Activated T-helper 2 cell treated with anti-CD3 and anti-CD28 coated beads, Interferon-gamma antibody, Interleukin-2, Interleukin-4, amounts not matched to agents 10 μg/mL and 5 μg/mL and 100 μg/mL, durations not matched to agents 14 hours and 24 hours and 36 hours (primary cell): ENCODE measurements at places on chromosomes 16 and 17. TPM values are rescaled to one million over a fixed set of nuclear protein-coding genes. Genes with fewer than 3 reads are reported as not detected.

GRCh38 chr17:75645501-75645888 is 12.3 kb downstream of the SMIM5 start:
- DNase-seq = no peak

DNA sequence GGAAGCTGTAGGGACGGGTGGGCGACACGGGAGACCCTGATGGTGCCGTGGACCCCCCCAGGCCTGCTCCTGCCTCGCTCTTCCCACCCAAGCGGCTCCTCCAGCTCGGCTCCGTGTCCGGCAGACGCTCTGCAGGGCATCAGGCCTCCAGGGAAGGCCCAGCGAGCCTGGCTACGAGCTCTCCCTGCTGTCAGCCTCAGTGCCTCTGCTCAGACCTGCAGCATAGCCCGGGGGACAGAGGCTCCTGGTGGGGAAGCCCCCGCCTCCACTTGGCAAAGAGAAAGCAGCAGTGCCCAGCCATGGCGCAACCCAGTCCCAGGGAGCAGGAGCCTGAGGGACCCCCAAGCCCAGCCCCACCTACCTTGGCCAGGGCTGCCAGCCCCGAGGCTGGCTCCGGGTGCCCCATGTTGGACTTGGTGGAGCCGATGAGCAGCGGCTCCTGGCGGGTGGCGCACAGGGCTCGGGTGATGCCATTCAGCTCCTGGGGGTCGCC is 5.9 kb downstream of the FASN start:
- no peak for DNase-seq

- DNase-seq = peak; percentile 81
Observed at GRCh38 chr17:78748730-78749317, 33.2 kb downstream of the CYTH1 start.

VTN gene
- total RNA-seq = 0.23 and 0.50 TPM in 2 replicates

DNA sequence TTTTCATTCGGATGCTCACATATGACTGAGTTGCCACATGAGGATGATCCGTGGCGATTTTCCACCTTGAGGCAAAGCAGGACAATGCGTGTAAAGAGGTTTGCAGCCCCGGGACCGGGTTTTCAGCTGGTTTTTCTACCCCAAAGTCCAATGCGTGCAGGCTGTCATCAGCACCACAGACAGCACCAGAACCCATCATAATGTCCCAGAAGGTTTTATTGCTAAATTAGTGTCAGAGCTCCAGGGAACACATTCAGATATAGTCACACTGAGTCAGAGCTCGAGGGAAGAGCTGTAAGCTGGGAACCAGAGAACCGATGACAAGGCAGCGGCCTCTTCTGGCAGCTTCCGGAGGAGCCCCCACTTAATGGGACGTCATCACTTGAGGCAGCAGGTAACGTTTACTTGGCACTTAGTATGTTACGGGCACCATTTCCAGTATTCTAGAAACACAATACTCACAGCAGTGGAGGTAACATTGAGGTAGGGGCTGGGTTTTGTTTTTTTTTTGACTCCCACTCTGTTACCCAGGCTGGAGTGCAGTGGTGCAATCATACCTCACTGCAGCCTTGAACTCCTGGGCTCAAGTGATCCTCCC is 8.9 kb upstream of the NAGPA start:
- no peak for DNase-seq

DNA sequence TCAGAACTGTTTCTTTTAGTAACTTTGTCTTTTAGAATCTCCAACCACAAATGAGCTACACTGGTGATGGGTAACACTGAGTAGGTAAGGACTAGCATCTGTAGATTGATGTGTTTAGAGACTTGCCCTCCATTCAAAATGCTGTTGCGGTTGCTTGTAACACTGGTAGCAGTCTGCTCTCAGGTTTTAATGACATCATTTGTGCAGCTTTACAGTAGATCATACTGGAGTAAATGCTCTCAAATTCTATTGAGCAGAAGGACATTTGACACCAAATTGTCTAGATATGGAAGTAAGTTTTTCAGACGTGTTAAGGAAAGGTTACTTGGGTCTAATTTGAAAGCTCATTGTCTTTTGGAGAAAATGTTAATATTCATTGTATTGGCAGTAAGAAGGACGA is 98.8 kb downstream of the NLK start:
- DNase-seq = no peak

DNA sequence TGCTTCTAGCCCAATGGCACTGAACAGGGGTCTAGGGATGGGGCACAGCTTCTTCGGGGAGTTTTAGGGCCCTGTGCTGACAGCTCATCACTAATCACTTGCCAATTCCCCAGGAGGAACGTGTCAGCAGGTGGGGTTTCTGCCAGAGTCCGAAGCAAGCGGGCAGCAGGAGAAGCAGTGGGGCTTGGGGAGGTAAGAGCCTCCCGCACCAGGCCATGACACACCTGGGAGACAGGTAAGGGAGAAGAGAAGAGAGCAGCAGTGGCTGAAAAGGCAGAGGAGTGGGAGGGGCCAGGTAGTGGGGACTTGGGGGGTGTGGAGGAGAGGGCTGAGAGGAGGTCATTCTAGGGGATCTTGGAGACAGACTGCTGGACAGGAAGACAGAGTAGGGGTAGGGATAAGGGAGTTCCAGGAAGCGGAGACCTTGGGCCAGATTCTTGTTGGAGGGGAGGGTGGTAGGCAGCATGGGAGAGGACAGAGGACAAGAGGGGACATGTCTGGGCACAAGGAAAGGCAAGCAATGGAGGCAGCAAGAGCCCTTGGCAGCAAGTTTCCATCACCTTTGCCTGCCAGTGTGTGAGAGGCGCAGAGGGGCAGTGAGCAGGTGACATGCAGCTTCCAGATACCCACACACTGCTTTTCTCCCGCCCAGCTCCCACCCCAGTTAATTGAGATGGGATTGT is 4.9 kb downstream of the PHOSPHO1 start:
- no peak for DNase-seq

- no peak for DNase-seq
Observed at GRCh38 chr17:82793974-82794630, 42.2 kb downstream of the TBCD start.

- no peak for DNase-seq
Observed at GRCh38 chr17:80160536-80160935, 9.3 kb upstream of the CARD14 start.

DNA sequence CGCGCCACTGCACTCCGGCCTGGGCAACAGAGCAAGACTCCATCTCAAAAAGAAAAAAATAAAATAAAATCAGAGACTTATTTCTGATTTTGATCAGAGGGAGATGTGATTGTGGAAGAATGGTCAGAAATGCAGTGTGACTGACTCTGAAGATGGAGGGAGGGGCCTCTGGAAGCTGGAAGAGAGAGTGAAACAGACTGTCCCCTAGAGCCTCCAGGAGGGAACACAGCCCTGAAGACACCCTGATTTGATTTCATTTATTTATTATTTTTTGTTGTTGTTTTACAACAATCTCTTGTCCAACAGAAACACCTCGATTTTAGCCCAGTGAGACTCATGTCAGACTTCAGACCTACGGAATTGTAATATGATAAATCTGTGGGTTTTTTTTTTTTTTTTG is 26.1 kb downstream of the BCL7C start:
- no peak for DNase-seq

ADAM11 gene
- 0.09 and 0.14 TPM in 2 replicates for total RNA-seq

GPR139 gene
- not detected in 2 replicates for total RNA-seq

GRCh38 chr16:9138731-9139501 is 47.5 kb downstream of the HAPSTR1 start:
- DNase-seq = peak; percentile 48

DNA sequence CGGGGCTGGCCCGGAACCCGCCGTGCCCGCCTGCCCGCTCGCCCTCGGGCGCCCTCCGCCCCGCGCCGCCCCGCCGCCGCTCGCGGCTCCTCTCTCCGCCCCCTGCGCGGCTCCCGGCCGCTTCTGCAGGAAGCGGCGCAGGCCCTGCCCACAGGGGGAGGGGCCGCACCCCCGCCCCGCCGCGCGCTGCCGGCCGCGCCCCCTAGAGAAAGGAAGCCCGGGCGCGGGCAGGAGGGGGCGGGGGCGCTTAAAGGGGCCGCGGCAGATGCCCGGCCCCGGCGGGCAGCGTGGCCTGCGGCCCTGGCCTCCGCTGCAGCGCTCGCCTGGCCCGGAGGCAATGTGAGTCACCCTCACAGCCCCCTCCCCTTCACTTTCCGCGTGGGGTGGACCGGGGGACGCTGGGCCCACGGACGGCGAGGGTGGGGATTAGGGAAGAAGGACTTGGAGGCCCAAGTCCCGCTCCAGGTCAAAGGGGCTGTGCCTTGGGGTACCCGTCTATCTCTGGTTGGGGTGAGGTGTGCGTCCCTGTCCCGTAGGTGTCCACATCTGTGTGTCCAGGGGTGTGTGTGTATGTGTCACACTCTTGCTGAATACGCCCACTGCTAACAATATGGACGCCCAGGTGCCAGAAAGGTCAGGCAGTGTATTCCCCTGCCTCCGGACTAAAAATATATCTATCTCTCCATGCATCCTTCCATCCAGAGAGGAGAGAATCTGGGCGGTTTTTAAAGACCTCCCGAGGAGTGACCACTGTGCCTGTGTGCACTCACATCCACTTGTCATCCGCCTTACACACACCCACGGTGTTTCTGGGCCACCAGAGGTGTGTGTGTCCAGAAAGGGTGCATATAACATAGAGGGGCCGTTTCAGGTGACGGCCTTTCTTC is at the start of gene GIT1:
TSS of gene GIT1 (minus strand) at position 125 of the 887 bp plus-strand sequence. CDS start 270 bp downstream, outside the sequence.
- peak; percentile 81 for DNase-seq

- DNase-seq = no peak
Observed at GRCh38 chr17:12050646-12051225, 30.1 kb downstream of the MAP2K4 start.

DNA sequence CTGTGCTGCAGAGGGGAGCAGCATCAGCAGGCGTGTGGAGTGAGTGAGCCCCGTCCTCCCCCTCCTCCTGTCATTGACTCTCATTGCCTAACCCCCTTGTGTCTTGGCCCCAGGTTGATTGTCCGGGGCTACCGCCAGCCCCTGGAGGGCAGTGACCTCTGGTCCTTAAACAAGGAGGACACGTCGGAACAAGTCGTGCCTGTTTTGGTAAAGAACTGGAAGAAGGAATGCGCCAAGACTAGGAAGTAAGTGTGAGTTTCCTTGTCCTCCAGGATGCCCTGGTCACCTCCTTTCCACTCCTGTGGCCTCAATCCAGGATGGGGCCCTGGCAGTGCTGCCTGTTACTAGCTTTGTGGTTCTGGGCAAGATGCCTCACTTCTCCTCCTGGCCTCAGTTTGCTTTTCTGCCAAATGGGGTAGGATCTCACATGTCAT is 87.0 kb downstream of the ABCC1 start:
- DNase-seq = no peak

NXPH3 gene
- 0.21 and 0.25 TPM in 2 replicates for total RNA-seq

TNFSF13 gene
- total RNA-seq = 2.9 and 3.5 TPM in 2 replicates

DNA sequence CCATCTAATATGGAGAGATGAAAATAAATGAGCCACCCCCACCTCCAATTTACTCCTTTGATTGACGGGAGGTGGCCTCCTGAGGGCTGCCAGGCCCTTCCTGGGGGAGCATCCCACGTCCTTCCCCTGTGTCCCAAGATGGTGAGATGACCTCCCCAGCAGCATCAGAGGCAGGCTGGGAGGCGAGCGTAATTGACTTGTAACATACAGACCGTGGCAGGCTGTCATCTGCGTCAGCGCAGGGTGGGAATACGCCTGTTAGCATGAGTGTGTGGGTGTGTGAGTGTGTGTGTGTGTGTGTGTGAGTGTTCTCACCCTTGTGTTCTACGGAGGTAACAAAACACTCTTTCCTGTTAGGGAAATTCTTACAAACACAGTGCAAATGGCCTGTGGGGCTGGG is 156.9 kb upstream of the CIBAR2 start:
- no peak for DNase-seq

GRCh38 chr17:7852262-7852670 is 2.6 kb upstream of the TMEM88 start:
- no peak for DNase-seq

GPRC5C gene
- 0.44 and 0.89 TPM in 2 replicates for total RNA-seq

GRCh38 chr16:81220349-81220748 is 18.1 kb upstream of the BCO1 start:
- DNase-seq = no peak

DNA sequence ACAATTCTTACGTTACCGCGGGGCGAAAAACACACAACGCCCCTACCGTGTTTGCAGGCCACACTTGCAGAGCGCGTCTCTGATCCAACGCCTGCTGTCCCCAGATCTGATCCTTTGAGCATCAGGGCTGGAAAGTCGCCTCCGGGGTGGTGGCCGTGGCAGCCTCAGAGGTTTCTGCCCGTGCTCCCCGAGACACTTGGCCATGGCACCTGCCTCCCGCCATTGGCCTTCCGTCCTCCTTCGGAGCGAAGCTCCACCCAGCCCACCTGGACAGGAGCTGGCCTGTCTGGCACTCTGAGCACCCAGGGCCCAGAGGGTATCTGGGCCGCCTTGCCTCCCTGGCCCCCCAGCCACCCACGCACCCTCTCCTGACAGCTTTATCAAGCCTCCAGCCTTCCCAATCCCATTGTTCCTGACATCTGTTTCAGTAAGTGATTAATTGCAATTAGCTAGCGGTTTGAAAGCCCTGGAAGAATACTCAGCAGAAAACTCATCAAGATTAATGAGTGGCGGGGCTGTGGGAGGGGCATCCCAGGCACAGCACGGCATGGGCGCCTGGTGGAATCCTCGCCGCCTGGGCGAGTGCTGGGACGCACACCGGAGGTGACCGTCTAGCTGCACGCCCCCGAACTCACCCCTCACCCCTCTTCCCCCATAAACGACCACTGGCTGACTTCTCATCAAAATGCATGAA is 181.5 kb upstream of the GSE1 start:
- DNase-seq = no peak

HBA1 gene
- 0.55 TPM in 1 of 2 replicates, not detected in the other for total RNA-seq

- DNase-seq = no peak
Observed at GRCh38 chr16:81293909-81294802, 20.6 kb upstream of the GAN start.

GRCh38 chr16:58109330-58109729 is 19.9 kb downstream of the CFAP20 start:
- DNase-seq = no peak

DNA sequence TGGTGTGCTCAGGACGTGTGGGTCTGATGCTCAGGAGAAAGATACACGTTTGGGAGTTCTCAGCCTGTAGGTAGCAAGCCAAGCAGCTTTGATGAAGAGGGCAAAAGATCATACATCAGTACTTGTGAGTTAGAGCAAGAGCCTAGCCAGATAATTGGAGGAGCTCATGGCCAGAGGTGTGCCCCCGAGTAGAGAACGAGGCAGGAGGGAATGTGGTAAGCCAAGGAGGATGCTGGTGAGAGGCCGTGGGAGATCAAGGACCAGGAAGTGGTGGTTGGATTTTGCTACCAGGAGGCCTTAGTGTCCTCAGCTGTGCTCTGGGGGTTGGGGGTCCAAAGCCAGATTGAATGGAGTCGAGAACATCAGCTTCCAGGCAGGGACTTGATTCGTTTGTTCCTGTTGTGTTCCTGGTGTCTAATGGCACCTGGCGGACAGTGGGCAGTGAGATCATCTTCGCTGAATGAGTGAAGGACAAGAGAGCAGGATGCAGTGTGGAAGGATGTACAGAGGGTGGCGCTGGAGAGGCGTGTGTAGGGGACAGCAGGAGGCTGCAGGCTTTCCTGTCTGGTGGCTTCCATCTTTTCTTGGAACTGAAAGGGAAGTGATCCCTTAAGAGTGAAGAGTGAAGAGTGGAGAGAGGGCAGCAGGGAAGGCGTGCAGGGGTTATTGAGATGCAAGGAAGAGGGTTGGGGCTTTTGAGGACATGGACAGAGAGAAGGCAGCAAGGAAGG is 11.6 kb downstream of the FBXL19 start:
- DNase-seq = no peak

PAM16 gene
- total RNA-seq = 73.1 and 73.8 TPM in 2 replicates

- no peak for DNase-seq
Observed at GRCh38 chr17:28042721-28043291, 329 bp downstream of the NLK start.
